ENCODE measurements at places on chromosomes 6 and 20.

DNA sequence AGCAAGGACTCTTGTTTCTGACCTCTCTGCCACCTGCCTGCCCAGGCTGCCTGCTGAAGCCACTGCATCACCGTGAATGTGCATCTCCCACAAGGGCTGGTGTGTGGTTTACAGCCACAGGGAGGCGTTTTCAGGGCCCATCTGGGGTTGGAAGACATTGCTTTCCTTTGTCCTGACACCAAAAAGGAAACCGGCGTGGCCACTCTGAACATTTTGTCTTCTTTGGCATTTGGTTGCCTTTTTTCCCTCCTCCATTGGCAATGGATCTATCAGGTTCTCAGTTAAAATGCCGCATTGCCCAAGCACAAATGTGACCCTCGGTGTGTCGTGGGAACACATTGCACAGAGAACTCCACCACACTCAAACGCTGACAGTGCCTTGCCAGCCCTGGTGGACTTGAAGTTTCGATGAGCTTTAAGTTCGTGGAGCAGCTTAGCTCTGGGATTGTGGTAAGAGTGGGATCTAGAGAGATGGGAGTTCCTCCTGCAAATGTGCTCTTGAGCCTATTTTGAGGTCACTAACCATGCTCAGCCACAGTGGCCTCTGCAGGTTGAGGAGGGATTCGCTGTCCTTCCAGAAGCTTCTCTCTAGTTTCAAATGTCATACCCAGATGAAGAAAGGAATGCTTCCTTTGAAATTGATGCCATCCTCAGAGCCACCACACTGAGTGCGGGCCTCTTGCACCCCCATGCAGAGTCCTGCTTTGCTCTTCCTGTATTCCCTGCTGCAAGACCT lies 14.8 kb upstream of the PCK1 start:
- no peak for DNase-seq

DNA sequence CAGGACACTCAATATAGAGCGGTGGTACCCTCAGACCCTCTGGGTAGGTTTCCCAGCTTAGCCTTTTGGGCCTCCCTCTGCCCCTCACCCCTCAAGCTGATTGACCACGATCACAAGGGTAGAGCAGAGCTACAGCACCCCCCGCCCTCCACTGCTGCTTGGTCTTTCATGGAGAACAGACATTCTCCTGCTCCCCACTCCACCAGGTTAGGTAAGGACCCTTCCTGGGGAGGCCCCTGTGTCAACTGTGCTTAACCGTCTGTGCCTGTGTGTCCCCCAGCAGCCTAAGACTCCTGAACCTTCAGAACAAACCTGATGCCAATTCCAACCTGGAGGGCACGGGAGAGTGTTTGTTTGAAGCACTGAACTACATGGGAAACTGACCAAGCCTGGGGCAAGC lies 11.8 kb downstream of the MYH7B start:
- no peak for DNase-seq

DNA sequence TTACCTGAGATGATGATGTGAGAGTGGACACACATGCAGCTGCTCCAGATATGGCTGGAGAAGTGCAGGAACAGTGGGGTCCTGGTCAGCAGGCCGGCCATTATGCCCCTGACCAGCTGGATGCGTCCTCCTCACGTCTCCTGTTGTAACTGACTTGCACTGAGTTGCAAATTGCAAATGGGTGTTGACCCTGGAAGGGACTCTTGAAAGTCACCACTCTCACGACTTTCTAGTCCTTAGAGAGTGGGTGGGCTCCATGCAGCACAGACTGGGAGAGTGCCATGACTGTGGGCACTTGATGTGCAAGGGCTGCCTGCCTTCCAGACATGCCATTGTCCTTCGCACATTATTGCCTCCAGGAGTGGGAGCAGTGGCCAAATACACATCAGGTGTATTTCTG lies 10.8 kb downstream of the FAM83D start:
- DNase-seq, result no peak

DNA sequence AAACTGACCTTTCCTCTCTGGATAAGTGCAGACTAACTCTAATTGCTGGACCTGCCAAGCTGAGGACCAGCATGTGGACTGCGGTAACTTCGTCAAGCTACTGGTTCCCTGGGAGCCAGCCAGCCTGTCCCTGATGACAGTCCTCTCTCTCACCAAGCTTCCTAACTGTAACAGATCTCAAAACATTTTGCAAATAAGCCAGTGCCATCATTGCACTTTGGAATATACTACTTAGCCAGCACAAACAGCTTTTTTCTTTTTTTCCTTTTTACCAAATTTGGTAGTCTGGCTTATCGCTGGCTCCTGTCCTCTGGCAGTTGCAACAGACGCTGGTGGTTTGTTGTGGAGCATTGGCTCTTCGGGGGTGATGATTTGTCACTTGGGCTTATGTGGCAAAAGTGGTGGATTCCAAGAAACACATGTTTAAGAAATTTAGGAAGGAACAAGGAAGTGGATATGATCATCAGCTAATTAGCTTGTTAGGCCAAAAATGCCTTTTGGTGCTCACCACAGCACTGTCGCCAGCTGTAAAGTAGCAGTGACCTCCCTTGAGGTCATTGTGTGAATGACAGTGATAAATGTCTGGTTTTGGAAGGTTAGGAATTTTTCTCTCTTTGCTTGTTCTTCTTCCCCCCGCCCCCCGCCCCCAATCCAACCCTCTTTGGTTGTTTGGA lies 171.7 kb downstream of the CLIC5 start:
- no peak for DNase-seq

DNA sequence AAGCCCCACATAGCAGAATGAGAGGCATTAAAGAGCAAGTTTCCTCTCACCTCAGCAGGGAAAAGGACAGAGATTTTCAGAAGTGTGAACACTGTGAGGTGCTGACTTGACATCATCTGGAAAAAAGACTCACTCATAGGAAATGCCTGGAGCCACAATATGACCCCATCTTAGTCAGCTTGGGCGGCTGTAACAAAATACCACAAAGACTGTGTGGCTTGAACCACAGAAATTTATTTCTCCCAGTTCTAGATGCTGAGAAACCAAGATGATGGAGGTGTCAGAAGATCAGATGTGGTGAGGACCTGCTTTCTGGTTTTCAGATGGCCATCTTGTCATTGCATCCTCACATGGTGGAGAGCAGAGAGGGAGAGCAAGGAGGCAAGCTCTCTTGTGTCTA lies 253.1 kb downstream of the ADGB start:
- DNase-seq, result peak; percentile 56

DNA sequence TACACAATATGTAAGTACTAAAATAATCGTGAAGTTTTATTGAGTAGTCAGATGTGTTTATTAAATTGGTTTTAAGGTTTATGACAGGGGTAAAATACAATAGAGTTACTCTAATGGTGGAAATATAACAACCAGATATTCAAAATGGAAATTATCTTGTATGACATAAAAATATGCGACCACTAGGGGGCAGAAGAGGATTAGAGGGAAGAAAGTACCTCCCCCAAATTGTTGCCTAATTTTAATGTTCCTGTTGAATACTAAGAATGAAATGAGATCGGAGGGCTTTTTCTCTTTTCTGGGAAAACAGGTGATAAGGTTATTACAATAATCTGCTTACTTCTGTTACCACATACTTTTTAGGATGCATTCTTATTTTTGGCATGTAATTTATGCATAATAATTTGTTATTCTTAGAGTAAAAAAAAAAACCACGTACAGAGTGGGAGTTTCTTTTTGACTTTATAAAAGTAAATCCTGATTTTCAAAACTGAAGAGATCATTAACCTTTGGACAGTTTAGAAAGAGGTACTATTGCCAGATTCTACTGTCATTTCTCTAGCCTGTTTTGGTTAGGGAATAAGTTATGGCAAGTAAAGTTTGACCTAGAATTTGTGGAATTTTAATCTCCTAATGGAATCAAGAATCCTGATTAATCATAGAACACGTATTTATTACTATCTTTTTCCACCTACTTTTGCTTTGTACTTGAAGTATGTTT lies 159.2 kb downstream of the CD109 start:
- DNase-seq, result no peak

DNA sequence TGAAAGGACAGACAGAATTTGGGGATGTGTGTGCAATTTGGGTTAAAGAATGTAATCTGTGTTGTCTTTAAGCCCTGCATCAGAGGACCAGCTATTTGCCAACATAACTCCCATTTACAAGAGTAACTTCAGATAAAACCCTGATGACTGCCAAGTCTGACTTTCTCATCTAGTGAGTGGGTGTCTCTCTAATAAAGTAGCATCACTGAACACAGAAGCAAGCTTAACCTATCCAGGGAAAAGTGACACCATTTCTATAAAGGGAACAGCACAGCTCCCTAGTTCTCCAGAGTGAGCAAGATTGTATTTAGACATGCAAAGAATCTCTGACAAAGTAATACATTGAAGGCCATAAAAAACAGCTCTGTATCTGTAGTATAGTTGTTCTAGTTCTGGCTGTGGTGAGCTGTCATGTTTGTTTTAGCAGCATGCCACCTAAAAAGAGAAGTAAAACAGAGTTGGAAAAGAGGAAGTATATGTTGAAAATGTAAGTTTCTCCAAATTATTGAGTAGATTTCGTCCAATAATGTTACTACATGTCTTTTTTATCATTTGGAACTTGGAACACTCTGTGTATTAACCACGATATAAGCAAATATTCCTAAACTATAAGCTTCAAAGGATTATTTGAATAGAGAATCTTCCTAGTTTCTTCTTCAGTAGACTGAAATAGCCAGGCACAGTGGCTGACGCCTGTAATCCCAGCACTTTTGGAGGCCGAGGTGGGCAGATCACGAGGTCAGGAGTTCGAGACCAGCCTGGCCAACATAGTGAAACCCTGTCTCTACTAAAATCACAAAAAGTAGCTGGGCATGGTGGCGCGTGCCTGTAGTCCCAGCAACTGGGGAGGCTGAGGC lies 8.8 kb upstream of the PIM1 start:
- DNase-seq, result no peak

DNA sequence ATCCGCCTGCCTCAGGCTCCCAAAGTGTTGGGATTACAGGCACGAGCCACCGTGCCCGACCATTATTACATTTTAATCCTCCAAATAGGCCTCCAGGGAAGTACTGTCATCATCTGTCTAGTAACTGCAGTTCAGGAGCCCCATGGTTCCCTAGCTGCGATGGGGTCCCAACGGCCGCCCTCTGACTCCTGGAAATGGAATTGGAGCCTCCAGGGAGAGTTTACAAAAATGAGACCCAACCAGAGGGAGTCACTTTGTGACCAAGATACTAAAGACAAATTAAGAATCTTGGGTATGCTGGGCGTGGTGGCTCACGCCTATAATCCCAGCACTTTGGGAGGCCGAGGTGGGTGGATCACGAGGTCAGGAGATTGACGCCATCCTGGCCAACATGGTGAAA lies 36.7 kb downstream of the TFAP2C start:
- DNase-seq, result no peak

GRCh38 chr6:15791448-15792181 lies 128.8 kb upstream of the DTNBP1 start:
- peak; percentile 67 for DNase-seq

DNA sequence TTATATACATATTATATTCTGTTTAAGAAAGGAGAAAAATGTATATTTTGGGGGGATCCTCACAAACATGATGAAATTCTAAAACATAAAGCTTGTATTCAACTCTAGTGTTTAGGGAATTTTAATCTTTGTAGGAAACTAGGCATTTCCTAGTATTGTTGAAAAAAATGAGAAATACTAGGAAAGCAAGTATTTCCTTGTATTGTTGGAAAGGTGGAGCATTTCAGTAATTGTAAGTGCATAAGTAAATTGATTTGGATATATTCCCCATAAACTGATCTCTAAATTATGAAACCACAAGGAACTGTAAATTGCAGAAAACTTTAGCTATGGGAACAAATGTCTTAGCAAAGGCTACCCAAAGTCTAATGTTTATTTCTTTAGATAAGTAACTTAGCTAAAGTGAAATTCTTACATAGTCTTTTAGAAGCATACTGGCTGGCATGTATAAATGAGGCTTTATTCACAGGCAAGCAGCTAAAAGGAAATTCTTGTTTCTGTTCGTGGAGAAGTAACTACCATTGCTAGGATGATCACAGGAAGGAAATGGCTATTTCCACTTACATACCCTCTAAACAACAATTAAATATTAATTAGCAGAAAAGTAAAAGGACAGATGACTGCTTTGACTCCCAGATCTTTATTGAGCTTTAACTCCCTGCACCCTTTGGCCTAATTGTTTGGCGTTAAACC lies 19.9 kb upstream of the NRN1 start:
- DNase-seq, result no peak

DNA sequence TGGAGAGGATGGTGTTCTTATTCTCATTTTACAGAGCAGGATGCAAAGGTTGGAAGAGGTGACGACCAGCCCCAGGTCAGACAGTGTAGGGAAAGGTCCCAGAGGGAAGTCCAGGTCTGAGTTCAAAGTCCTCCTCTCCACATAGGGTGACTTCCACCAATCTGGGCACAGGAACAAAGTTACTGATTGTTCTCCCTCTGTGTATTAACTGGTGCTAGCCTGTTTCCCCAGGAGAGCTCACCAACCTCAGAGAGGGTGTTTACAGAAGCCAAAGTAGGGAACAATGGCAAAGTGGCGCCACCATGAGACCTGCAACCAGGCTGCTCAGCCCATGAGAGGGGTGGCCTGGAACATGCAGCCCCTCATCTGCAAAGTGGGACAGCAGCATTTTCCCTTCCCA lies 16.8 kb upstream of the SIRPB1 start:
- no peak for DNase-seq

DNA sequence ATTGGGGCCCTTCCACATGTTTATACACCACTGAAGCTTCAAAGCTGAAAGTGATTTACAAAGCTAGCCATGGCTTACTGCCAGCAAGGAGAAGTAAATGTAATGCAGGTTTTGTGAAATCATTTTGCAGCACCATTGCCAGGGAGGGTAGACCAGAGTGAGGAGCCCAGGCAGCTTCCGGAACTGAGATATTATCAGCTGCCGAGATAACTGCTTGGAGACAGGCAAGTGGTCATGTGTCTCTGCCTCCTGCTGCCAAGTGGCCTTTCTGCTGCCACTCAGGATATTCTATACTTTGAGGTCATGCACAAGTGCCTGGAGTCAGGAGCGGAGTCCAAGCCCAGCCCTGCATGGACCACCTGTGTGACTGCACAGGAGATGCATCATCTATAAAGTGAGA lies 160.2 kb downstream of the SYNDIG1 start:
- DNase-seq, result no peak

DNA sequence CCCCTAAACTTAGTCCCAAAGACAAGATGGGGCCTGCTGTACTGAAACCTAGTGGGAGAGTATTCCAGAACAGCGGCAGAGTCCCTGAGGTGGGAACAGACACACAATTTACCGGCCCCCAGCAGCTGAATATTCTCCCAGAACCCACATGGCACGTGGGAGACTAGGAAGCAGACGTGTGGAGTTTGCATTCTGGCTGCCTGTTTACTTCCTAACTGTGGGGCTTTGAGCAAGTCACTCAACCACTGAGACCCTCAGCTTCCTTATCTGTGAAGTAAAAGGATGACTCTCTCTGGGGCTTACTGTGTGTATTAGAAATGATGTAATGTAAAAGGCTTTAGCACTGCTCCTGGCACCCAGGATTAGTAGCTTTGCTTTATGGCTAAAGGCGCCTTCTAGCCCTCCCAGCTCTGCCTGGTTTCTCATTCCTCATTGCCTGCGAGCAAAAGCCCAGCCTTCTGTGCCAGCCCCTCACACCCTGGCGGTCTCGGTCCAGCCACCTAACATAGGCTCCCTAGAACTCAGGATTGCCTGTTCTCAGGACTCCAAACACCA lies 353.1 kb downstream of the CDC5L start:
- no peak for DNase-seq

GRCh38 chr20:54043076-54043967 lies 27.1 kb downstream of the BCAS1 start:
- no peak for DNase-seq

- DNase-seq, result no peak
Measured at GRCh38 chr6:47832386-47833100, 50.7 kb downstream of the OPN5 start.

GRCh38 chr6:47112317-47112716 lies 70.2 kb upstream of the ADGRF1 start:
- no peak for DNase-seq

GRCh38 chr20:16552015-16552414 lies 21.2 kb downstream of the KIF16B start:
- no peak for DNase-seq
